ENCODE measurements at places on chromosomes 1 and 21.
A peak's percentile ranks its signal among the peaks of the same experiment; 100 is the strongest.

DNA sequence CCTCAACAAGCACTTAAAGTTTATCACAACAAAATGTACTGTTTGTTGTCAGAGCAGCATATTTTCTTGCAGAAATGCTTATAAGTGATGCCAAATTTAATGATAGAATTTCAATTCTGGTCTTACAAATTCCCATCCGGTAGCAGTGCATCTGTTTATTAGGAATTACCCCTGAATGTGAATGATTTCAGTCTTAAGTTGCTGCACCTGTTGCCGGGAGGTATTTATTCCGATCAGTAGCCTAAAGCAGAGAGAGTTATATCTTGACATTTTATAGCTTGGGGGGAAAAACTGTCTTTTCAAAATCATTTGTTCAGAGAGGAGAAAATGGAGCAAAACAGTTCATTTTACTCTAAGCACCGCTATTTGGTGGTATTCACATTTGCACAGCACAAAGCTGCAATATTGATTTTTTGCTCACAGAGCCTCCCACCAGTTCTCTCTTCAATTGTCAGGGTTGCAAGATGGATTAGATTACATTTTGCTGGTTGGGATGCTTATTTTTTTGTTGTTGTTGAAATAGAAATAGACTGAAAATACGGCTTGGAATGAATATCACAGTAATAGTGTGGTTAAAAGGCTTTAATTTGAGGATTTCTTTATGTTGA is 98.6 kb downstream of the ADGRL2 start:
- DNase-seq = no peak

- no peak for DNase-seq
Measured at GRCh38 chr1:82950606-82951200, 1048.2 kb downstream of the TTLL7 start.

DNA sequence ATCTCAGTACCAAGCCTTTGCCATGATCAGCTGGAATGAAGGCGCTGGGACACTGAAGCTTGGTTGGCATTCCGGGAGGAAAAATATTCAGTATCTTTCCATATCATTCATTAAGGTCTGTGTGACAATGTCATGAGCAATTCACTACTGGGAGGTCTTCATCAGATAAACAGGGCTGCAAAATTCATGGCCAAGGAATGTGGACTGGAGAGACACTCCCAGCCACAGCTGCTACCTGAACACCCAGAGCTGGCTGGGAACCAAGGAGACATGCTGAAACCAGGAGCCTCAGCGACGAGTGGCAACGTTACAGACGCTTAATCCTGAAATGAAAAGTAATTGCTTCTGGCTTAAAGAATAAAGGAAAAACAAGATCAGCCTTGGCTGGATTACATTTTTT is 30.6 kb upstream of the DDAH1 start:
- DNase-seq = no peak

DNA sequence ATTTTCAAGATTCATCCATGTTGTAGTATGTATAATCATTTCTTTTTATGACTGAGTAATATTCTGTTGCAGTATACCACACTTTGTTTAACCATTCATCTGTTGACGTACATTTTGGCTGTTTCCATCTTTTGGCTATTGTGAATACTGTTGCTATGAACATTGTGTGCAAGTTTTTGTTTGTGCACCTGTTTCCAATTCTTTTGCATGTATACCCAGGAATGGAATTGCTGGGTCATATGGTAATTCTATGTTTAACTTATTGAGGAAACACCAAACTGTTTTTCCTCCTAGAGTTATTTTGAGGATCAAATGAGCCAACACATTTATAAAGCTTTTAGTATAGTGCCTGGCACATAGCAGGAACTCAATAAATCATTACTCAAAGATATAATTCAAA is 49.2 kb upstream of the MAN1A2 start:
- DNase-seq = no peak

- no peak for DNase-seq
Measured at GRCh38 chr1:177170756-177171535, at the start of gene BRINP2. Gene BRINP2 (plus strand): TSS chr1:177170958. CDS start chr1:177229877, 58,919 bp downstream.

GRCh38 chr1:53468374-53468773 is 9.2 kb downstream of the DMRTB1 start:
- no peak for DNase-seq

- DNase-seq = no peak
Measured at GRCh38 chr1:171334024-171334640, 20.1 kb downstream of the FMO4 start.

DNA sequence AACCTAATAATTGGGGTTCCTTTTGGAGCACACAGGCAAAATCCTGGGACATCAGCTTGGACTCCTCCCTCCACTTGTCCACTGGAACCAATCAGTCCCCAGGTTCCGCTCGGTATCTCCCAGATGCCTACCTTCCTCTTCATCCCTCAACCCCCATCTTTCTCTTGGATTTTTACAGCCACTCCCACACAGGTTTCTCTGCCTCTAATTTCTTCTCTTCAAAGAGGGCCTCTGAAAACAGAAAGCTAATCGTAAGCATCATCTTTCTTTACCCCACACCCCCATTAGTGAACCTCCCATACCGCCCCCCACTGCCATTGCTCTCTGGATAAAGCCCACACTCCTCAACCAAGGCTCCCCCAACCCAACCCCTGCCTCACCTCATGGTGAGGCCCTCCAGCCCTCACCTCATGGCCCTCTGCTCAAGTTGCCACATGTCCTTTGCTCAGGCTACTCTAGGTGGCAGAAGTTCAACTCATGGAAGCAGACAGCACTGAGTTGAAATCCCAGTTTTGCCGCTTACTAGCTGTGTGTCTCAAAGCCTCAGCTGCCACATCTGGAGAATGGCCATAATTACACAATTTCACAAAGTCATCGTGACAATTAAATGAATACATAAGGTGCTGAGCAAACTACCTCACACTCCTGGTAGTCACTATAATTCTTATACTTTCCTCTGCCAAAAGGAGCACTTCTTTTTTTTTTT is 18.1 kb upstream of the WASF2 start:
- no peak for DNase-seq

DNA sequence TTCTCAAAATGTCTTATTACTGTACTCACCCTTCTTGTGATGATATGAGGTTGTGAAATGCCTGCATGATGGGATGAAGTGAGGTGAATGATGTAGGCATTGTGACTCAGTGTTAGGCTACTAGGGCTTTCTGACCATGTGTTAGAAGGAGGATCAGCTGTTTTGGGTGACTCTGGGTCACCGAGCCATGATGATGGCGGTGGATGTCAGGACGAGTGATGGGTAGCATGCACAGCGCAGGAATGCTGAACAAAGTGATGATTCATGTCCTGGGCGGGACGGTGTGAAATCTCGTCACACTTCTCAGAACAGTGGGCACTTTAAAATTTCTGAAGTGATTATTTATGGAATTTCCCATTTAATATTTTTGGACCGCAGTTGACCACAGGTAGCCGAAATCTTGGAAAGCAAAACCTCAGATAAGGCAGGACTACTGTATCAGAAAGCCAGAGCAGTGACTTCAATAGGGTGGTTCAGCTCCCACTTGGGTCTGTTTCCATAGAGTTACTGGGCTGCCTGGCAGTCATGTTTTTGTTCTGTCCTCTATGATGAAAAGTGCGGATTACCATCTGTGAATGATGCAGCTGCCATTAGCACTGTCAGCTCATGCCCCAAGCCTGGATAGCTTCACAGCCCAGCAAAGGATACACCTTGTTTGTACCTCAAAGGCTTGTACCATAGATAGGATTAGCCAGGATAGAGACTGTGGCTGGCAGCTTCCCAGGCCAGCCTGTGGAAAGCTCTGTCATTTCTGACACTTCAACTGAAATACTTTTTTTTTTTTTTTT is 26.6 kb downstream of the IL6R start:
- DNase-seq = peak; percentile 80

DNA sequence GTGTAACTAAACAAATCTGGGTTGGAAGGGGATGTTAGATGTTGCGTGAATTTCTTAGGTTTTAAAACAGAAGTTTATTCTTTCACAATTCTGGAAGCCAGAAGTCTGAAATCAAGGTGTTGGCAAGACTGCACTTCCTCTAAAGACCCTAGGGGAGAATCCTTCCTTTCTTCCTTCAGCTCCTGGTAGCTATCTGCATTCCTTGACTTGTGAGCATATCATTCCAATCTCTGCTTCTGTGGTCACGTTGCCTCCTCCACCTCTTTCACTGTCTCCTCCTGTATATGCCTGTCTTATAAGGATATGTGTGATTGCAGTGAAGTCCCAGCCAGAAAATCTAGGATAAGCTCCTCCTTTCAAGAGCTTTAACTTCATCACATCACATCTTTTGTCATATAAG is 7.7 kb downstream of the CHRM3 start:
- DNase-seq = no peak

GRCh38 chr1:60184521-60184920 is 111.0 kb upstream of the C1orf87 start:
- no peak for DNase-seq

DNA sequence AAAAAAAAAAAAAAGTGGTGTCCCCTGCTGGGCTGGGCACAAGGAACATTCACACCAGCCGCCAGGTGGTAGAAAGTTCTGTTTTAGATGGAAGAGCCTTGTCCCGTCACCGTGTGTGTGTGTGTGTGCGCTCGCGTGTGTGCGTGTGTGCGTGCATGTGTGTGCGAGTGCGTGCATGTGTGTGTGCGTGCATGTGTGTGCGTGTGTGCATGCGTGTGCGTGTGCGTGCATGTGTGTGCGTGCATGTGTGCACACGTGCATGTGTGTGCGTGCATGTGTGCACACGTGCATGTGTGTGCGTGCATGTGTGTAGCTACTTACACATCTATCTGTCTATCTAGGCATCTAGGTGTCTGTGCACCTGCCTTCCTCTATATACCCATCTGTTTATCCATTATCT is 491.7 kb downstream of the NPHP4 start:
- no peak for DNase-seq

DNA sequence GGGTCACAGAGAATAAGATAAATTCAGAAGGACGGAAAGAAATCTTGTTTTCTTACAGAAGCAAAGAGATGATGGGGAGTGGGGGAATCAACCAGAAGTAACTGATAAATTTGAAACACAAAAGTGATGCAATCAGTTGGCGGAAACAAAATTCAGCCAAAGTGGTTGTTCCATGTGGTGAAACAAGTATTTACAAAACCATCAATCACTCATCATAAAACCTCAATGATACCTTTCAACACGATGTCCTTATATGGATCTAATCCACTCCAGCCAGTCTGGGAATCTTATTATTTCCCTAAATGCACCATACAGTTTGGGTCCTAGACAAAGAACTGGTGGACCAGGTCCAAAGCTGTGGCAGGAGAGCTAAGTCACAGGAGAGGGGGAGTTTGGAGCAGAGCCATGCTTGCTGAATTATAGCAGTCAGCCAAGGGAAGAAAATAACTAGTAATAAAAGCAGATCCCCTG is 303.8 kb upstream of the LRRC7 start:
- no peak for DNase-seq

- DNase-seq = no peak
Measured at GRCh38 chr1:30418939-30419720, 304.3 kb downstream of the MATN1 start.

- DNase-seq = no peak
Measured at GRCh38 chr1:90728502-90729287, 11.6 kb upstream of the BARHL2 start.

DNA sequence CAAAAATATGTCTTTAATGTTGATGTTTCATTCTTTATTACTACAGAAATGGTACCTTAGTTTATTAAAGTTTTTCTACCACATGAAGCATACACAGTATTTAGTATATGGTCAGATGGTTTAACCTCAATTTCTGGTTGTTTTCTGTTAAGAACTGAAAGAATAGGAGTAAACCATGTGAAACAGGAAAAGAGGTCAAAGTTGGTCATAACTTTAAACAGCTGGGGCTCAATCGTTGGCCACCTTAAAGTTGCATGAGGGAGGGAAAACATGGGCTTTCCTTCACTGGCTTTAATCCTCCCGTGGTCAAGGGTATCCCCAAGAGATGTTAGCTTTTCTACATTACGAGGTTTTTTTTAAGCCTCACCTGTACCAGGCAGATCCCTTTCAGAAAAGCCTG is 483.3 kb upstream of the ADAMTS5 start:
- no peak for DNase-seq

DNA sequence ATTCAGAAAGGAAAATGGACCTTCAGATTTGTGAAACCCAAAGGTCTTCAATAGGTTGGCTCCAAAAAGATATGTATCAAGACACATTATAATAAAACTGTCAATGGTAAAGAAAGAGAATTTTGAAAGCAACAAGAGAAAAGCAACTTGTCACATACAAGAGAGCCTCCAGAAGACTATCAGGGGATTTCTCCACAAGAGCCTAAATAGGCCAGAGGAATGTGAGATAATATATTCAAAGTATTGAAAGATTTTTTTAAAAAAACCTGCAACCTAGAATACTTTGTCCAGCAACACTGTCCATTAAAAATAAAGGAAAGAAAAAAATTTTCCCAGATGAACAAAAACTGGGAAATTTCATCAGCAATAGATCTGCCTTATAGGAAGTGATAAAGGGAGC is 869.6 kb upstream of the ADGRL2 start:
- DNase-seq = no peak

GRCh38 chr1:114488739-114489138 is 22.3 kb downstream of the TRIM33 start:
- DNase-seq = no peak

GRCh38 chr1:147246910-147247655 is 4.6 kb downstream of the CHD1L start:
- DNase-seq = no peak

GRCh38 chr1:54804471-54805132 is 3.5 kb upstream of the TTC22 start:
- no peak for DNase-seq

GRCh38 chr1:201719812-201720521 is 109.0 kb upstream of the IPO9 start:
- no peak for DNase-seq

- DNase-seq = no peak
Measured at GRCh38 chr1:208025031-208025430, 114.1 kb upstream of the CD34 start.

DNA sequence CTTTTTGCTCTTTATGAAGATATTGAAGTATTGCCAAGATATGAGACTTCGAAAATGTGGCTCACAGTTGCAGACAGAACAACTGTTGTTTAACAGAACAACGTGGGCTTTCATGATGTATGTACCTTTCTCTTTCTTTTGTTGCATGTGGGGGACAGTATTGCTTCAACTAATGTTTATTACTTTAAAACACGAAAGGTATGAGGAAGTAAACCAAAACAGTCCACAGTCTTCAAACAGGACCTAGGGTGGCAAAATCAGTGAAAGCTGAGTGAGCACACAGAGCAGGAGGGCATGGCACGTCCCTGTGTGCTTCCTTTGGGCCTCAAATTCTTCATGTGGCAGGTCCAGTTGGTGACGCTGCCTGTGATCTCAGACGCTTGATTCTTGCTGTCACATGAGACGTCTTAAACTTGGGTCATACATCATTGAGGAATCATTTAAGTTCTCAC is 7.8 kb upstream of the CHAF1B start:
- no peak for DNase-seq

DNA sequence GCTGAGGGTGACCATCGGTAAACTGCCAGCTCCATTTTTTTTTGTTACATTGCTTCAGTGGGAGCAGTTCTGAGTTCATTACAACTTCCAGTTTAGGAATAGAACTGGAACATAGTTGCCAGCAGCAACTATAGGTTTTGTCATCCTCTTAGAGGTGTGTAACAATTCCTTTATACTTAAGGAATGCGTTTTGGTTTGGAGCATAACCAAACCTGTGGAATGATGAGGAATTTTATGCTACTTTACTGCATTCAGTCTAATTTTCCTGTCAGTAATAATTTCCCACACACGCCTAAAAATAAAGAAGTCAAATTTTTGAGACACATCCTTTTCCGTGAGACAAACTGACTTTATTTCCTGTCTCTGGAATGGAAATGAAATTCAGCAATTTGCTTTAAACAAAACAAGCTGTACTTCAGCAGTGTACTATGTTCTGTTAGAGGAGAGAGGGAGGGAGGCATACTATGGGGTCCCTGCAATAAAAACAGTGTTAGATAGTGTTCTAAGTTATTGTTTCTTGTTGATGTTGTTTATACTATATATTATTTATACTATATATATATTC is 4.8 kb upstream of the AMPD1 start:
- no peak for DNase-seq

Data from CD4-positive, alpha-beta T cell treated with Interleukin-1 beta for 1 hour (primary cell).